GM12891 (cell line): ENCODE measurements at places on chromosomes 4 and X.

- DNase-seq: no peak
These were observed 88.2 kb downstream of the RBM46 start for GRCh38 chr4:154869301-154869700.

DNA sequence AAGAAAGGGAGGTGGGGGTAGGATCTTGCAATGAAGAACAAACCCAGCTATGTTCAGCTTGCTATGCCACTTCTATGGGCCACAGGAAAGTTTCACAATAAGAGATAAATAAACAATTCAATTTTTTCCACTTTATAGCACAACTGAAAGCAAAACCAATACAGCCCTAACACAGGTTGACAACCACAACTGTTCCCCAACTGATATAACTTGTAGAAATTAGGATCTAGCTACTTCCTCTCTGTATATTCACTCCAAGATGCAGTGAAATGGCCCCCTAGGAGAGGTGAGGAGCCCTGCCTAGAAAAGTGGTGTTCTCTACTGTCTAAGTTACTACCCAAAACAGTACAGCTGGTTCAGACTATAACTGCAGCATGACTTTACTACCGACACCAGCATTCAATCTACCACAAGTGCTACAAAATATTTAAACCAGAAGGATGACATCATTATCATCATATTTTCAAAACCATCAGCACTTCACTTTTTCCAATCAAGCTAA, 77.0 kb downstream of the FBXW7 start:
- no peak for DNase-seq

DNA sequence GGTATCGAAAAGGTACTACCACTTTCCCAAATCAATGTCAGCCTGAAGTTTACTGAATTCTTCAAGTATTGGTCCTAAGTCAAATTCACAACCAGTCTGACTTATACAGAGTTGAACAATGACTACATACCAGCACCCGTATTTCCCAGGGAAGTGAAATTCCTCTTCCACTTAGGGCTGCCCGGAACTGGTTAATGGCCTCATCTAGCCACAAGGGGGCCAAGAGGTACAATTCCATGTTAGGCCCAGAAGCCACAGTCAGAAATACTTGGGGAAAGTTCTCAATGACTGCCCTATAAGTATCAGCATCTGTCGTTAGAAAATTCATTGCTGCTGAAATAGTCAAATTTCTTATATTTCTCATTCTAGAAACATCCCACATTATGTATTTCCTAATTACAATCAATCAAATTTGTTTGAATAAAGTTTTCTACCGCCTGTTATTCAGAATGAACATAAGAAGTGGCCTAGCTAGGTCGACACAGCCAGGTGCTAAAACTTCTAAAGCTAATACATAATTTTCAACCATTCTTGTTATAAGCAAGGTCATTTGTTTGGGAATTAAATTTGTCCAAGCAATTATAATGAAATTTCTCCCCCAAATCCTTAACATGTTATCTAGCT, 5.6 kb upstream of the PCDH7 start:
- no peak for DNase-seq

GRCh38 chr4:182339221-182339641, 96.0 kb downstream of the TENM3 start:
- no peak for DNase-seq

GRCh38 chr4:108950158-108950915, 187.5 kb upstream of the ETNPPL start:
- DNase-seq: no peak

- no peak for DNase-seq
These were observed 39.2 kb upstream of the MSX1 start for GRCh38 chr4:4820261-4820660.
